ENCODE measurements at places on chromosomes 3 and 15.

DNA sequence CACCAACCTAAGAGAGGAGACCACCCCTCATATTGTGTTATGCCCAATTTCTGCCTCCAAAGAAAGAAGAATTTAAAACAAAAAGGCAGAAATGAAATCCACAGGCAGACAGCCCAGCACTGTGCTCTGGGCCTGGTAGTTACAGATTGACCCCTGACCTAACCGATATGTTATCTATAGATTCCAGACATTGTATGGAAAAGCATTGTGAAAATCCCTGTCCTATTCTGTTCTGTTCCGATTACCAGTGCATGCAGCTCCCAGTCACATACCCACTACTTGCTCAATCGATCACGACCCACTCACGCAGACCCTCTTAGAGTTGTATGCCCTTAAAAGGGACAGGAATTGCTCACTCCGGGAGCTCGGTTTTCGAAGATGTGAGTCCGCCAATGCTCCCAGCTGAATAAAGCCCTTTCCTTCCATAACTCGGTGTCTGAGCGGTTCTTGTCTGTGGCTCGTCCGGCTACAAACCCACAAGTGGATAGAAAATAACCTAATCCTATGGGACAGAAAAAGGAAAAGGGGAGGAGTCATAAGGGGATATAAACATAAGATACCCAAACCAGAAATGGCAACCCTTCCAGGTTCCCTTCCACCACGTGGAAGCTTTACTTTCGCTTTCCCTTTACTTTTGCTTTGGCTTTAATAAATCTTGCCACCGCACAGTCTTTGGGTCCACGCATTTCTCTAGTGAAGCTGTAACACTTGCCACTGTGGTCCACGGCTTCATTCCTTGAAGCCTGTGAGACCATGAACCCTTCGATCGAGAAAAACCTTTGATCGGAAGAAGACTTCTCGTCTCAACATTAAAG lies 1.7 kb upstream of the CFAP91 start:
- no peak for DNase-seq

DNA sequence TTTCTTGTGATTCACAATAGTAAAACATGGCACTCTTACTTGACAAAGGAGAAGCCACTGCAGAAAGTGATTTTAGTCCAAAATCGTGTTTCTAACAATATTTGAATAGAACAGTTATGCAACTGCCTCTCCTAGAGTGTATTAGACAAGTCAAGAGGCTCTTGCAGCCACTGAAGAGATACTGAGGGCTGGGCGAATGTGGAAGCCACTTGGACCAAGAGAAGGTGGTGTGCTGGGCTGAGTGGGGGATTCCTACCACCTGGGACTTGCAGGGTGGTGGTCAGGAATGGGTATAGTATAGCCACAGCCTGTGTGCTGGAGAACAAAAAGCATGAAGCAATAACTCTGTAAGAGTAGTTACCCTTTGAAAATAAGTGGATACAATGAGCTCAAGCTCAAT lies 223.8 kb upstream of the DNAJC19 start:
- DNase-seq, result no peak

GRCh38 chr15:65052956-65053355 lies 7.8 kb downstream of the SLC51B start:
- DNase-seq, result no peak

GRCh38 chr3:56980798-56981390 lies 79.6 kb upstream of the SPATA12 start:
- no peak for DNase-seq

DNA sequence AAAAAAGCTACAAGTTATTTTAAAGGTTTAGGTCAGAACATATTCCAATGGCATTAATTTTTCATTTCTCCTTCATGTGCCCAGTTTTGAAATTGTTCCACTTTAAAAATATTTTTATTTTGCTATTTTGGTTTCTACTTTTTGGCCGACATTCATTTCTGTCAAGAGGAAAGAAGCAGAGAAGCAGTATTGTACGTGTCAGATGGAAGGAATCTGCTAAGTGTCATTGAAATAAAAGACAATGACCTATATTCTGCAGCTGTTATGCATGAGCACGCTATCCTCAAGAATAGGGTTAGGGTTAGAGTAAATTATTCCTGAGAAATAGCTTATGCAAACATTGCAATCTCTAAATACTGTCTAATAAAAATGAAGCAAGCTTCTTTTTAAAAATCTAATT lies 941.7 kb downstream of the TUSC7 start:
- DNase-seq, result no peak

DNA sequence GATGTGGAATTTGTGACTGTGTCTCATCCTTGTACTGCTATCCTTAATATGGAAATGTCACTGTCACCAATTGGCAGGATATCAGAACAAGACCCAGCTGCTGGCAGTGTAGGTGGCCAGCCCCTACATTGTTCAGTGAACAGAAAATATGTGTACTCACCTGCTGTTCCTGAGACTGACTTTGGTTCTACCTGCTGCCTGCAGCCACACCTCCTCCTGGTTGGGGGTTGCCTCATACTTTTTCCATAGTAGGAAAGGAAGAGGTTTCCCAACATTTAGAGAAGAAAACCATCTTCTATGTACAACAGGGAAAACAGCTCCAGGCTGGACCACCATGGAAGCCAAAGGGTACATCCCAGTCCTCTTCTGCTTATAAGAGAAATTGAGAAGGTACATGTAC lies 35.9 kb downstream of the SLC12A1 start:
- DNase-seq, result peak; percentile 30

DNA sequence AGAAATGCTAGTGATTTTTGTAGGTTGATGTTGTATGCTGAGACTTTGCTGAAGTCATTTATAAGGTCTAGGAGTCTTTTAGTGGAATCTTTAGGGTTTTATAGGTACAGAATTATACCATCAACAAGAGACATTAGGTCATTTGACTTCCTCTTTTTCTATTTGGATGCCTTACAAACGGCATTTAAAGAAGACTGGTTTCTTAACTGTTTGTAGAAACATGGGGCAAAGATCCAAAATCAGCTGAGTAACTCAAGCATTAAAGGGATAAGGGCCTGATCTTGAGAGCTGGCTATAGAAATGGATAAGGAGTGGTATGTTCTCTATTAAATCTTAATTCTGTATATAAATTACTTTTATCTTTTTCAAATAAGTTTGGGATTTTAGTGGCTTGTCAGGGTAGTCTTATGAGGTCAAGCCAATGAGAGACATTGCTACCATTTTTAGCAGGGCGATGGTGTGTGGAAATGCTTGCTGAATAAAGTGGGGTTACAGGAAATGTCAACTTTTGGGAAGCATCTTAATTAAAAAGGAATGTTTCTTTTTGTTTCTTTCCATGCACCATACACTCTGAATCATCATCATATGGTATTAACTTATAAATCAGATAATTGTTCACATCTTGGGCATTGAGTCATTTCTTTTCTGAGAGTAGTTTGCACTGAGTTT lies 197.7 kb upstream of the GBE1 start:
- no peak for DNase-seq

DNA sequence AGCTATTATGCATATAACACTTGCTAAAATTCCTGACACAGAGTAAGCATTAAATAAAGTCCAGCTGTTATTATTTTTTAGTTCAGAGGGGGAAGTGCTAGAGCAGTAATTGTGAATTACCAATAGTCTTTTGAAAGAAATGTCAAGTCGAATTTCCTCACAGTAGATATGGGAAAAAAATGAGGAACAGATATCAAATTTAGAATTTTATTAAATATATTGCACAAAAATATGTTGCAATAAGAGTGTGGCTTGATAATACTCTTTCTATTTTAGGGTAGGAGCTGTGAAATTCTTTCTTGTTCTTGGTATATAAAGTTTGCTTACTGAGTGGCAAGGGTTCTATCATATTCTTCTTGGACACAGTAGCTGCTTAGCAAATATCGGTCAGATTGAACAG lies 181.3 kb downstream of the NFKBIZ start:
- DNase-seq, result no peak

DNA sequence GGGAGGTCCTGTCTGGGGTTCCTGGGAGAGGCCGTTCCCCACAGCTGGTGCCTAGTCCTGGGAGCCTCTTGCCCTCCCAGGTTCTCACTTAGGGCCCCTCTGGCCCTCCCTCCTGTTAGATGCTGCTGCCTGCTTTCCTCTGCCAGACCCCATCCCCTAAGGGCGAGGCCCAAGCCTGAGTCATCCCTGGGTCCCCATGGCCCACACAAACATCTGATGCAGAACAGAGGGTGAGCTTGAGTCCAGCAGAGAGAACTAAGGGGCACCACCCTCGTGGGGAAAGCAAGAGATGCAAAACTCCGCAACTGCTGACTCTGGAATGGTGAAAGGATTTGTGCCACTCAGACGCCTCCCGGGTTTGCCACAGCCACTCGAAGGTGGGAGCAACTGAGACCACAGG lies 58.8 kb upstream of the TRPM1 start:
- DNase-seq, result no peak

GRCh38 chr3:188362405-188362831 lies 208.5 kb downstream of the LPP start:
- no peak for DNase-seq

GRCh38 chr3:110391640-110392395 lies 679.8 kb upstream of the NECTIN3 start:
- DNase-seq, result no peak

- no peak for DNase-seq
Measured at GRCh38 chr15:73985101-73985873, 6.8 kb downstream of the STOML1 start.

- no peak for DNase-seq
Measured at GRCh38 chr15:77126529-77127326, 55.8 kb upstream of the TSPAN3 start.

GRCh38 chr3:172142864-172143451 lies 103.6 kb downstream of the FNDC3B start:
- DNase-seq, result no peak

DNA sequence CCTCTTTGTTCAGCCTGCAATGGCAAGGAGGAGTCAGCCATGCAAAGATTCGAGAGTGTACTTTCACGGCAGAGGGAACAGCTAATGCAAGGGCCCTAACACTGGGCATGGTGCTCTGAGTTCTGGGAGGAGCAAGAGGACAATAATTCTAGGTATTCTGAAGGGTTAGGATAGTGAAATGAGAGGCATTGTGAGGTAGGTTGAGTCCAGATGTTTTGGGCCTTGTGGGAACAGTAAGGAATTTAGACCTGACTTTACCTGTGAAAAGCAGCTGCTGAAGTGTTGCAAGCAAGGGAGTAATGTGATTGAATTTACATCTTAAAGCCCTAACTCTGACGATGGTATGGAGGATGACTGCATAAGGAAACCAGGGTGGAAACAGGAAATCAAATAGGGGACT lies 211.6 kb downstream of the CNTN3 start:
- no peak for DNase-seq

DNA sequence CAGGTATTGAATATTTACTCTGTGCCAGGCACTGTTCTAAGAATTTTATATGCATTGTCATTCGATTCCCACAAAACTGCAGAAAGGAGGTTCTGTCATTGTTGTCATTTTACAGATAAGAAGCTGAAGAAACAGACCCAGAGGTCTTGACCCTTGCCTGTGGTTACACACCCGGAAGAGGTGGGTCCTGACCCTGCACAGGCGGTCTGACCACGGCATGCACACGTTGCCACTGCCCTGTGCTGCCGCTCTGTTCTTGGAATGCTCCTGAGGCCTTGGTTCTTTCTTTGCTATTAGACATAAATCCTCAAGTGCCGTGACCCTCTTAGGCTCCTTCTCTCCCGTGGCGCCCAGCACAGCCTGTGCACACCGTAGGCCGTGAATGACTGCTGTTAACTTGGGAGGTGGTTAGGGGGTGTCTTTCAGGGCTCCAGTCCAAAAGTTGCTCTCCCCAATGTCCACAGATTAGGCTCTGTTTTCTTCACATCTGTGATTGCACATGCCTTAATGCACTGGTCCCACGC lies 74.1 kb upstream of the PLXNA1 start:
- no peak for DNase-seq

- DNase-seq, result no peak
Measured at GRCh38 chr3:78761126-78761525, 1006.7 kb downstream of the ROBO1 start.

- no peak for DNase-seq
Measured at GRCh38 chr3:130378677-130379191, 33.3 kb downstream of the COL6A5 start.

DNA sequence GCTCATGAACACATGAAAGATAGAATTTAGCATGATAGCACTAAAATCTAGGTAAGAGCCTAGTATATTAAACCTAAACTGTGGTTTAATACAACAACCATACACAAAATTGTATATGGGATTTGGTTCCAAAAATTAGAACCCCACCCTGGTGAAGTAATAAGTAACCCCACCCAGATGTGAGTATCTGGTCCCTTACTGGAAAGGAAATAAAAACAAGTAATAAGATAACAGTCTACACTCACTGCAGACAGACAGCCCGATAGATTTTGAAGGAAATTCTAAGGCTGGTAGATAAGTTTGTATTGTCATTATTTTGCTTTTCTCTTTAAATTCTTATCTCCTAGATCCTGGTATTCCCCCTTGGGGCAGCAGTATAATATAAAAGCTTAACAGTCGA lies 184.9 kb downstream of the ZBTB20 start:
- DNase-seq, result no peak

GRCh38 chr3:8497582-8497981 lies 4.0 kb upstream of the LMCD1 start:
- DNase-seq, result no peak

DNA sequence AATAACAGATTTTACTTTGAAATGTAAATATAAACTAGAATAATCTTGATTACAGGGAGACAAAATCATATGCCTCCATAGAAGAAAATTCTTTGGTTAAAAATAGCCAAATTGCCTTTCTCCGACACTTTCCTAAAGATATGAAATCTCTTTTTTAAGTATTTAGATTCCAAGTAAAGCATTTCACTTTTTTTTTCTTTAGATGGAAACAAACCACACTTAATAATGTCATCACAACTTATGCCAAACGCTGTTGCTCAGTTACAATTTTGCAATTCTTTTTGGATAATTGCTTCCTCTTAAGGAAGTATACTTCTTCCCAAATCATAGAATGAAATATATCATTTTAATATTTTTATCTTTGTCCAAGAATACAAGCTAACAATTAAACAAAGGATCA lies 294.1 kb upstream of the ARL6 start:
- DNase-seq, result no peak

DNA sequence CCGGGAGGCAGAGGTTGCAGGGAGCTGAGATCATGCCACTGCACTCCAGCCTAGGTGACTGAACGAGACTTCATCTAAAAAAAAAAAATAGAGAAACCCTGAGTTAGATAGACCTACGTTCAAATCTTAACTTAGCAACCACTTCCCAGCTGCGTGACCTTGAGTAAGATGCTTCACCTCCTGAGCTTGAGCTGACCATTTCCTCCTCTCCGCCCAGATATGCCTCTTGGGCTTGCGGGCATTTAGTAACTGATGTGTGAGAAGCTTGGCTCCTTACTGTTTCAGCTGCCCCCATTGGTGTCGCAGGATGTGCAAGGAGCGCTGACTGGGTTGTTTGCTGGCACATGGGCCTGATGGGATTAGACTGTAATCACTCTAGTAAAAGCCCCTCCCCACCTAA lies 26.9 kb upstream of the ATG7 start:
- no peak for DNase-seq

DNA sequence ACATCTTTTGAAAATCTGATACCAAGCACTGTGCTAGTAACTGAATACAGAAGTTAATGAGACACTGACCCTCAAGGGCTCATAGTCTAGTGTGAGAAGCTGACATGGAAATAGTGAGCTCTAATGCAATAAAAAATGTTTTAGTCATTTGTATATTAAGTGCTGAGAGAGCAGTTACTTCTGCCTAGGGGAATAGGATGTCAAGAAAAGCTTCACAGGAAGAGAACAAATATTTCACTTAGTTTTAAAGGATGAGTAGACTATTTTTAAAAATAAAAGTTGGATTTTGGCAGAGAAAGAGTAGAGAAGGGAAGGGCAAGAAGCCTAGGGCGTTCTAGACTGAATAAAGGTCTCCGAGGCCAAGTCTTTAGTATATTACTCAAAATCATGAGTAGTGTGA lies 158.4 kb downstream of the ATG7 start:
- DNase-seq, result no peak

GRCh38 chr3:39025222-39025970 lies 26.3 kb downstream of the SCN11A start:
- DNase-seq, result no peak
